Activated naive CD4-positive, alpha-beta T cell treated with Interleukin-2 at 50 U/mL for 16 hours (primary cell): ENCODE measurements at places on chromosomes 6 and 20.

DNA sequence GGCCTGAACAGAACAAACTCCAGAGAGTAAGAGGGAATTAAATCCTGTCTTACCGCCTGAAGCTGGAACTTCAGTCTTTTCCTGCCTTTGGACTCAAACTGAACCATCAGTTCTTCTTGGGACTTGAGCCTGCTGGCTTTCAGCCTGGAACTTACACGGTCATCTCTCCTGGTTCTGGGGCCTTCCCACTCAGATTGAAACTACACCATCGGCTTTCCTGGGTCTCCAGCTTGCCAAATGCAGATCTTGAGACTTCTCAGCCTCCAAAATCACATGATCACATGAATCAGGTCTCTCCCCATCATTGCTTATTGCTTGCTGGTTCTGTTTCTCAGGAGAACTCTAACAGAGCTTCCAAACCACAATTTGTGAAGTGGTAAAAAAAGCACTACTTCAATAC, 276.3 kb downstream of the KIF16B start:
- DNase-seq = no peak

GRCh38 chr6:150930841-150931240, 65.3 kb downstream of the MTHFD1L start:
- no peak for DNase-seq

GRCh38 chr6:154842833-154843232, 109.6 kb downstream of the SCAF8 start:
- no peak for DNase-seq

- no peak for DNase-seq
These were observed 30.6 kb downstream of the FAM229B start for GRCh38 chr6:112118034-112118433.

GRCh38 chr6:54768494-54768893, 78.1 kb upstream of the FAM83B start:
- DNase-seq = no peak

- no peak for DNase-seq
These were observed 60.6 kb upstream of the IL20RA start for GRCh38 chr6:137105375-137105774.

GRCh38 chr20:60649541-60649940, 602.5 kb upstream of the CDH4 start:
- no peak for DNase-seq

DNA sequence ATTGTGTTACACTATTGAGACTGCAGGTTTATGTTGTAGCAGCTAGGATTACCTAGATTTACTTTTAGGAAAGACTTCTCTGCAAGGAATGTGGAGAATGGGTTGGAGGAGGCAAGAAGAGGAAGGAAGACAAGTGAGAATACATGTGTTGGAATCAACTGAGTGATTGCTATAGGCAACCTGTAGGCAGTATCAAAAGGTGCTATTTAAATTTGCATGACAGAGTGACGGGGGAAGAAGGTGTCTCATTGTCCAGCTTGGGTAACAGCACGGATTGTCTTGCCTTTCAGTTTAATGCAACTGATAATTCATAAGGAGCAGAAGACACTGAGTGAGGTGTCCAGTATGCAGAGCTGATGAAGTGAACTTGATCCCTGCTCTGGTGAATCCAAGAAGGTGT, 19.4 kb downstream of the SERPINB9 start:
- DNase-seq = no peak

- no peak for DNase-seq
These were observed 51.5 kb upstream of the TMEM200A start for GRCh38 chr6:130314271-130314670.

DNA sequence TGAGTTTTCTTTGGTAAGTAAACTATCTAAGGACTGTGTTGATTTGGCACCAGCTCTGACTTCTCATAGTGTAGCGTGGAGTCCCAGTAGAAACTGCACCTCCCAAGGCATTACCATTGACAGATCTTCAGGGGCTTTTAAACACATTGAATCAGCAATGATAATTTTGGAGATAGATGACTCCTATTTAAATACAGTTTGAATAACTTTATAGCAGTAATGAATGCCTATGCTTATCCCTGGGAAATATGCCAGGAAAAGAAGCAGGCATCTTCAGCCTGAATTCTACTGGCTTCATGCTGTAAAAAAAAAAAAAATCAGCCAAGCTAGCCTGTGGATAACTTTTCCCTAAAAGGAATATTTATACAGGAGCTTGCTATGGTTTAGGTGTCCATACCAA, 895.9 kb downstream of the EYS start:
- DNase-seq = no peak

DNA sequence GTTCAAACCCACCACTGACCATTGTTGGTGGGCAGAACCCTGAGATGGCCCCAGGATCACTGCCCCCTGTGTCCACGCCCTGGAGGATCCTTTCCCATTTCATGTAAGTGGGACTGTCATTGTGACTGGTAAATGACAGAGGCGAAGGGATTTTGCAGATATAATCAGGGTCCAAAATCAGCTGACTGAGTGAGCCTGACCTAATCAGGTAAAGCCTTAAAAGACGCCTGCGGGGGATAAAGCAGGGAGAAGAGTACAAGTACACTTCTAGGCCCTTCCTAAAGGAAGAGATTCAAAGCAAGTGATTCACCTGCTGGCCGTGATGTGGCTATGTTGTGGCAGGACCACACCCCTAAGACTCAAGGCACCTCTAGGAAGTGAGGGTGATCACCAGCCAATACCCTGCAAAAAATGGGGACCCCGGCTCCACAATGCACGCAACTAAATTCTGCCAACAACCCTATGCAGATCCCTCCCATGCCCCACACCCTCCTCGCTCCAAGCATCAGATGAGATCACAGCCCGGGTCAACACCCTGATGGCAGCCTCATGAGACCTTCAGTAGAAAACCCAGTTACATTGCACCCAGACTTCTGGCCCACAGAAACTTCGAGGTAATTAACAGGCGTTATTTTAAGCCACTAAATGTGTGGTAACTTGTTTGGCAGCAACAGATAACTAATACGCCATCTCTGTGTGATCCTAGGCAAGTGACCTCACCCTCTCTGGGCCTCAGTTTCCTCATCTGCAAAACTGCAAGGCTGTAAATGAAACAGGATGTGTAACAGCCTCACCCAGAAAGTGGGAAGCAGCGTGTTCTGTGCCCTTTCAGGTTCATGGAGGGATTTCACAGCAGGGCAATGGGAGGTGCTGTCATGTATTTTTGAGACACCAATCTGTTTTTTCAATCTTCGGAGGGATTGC, 11.3 kb downstream of the PREX1 start:
- DNase-seq = no peak

GRCh38 chr6:93218096-93218495, 201.3 kb downstream of the EPHA7 start:
- DNase-seq = no peak

DNA sequence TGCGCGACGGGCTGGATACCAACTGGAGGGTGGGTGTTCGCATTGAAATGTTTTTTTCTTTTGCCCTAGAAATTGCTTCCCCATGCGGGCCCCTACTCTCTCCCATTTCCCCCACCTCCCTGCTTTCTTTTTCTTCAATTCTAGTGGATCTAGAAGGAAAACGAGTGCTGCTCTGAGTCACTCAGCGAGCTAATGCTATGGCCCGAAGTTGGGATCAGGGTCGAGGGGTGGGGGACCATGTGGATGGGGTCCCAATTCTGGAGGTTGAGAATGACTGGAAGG, 71.5 kb downstream of the SOX4 start:
- no peak for DNase-seq

- DNase-seq = no peak
These were observed 226.6 kb downstream of the HACE1 start for GRCh38 chr6:104633125-104633524.

DNA sequence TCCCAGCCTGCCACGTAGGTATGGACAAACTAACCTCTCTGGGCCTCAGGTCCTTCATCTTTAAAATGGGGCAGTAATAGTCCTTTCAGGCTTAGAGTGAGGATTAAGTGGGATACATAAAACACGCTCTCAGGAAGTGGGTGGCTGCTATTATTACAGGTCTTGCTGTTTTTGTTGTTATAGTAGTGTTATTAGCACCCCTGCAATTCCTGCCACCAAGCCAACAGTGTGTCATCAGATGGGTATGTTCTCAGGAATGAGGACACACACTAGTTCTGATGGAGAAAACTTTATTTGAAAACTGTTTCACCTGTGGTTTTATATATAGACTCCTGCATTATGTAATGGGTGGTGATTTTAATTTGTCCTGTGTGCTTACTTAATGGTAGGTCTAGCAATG, 131.7 kb downstream of the LRRC1 start:
- no peak for DNase-seq

DNA sequence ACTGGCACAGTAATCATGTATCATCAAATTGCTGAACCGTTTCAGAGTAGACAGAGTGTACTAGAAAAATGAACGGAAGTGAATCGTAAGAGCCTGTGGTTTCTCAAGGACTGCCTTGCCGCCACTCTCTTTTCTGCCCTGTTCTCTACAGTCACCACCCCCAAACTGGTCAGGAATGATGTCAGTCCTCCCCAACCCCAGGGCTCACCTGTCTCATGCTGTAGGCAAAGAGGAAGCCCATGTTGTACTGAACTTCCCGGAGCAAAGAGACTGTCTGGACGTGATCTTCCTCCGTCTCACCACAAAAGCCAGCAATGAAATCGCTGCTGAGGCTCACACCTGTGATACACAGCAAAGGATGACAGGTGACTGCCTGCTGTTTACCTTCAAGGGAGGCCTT, 31.0 kb downstream of the CDK5RAP1 start:
- DNase-seq = peak; percentile 64

- DNase-seq = no peak
These were observed 210.6 kb upstream of the CDYL start for GRCh38 chr6:4565301-4566250.

GRCh38 chr6:106502559-106502958, 126.7 kb downstream of the RTN4IP1 start:
- no peak for DNase-seq

GRCh38 chr6:143058987-143059386, 1.7 kb upstream of the AIG1 start:
- DNase-seq = no peak

DNA sequence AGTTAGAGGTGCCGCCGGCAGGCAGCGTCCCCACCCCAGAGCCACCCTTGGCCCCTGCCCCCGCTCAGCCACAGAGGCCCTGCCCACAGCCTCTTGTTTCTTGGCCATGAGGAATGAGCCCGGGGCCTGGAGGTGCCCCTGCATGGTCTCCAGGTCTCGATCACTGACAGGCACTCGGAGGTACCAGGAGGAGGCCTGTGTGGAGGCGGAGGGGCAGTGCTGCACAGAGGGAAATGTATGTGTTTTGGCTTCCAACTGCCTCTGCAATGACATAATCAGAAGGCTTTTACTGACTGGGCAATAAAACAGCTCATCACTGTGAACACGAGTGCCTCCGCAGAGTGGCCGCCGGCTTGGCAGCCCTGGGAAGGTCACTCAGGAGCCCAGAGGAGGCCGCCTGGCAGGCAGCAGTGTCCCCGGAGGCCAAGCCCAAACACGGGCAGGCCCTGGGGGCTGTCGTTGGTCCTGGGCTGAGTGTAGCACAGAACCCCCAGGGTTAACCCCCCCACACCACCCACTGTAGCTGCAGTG, 61.1 kb upstream of the GATA5 start:
- DNase-seq = no peak

GRCh38 chr20:6533351-6533750, 234.1 kb upstream of the BMP2 start:
- DNase-seq = no peak

GRCh38 chr6:137767911-137768690, 99.0 kb upstream of the TNFAIP3 start:
- DNase-seq = no peak

DNA sequence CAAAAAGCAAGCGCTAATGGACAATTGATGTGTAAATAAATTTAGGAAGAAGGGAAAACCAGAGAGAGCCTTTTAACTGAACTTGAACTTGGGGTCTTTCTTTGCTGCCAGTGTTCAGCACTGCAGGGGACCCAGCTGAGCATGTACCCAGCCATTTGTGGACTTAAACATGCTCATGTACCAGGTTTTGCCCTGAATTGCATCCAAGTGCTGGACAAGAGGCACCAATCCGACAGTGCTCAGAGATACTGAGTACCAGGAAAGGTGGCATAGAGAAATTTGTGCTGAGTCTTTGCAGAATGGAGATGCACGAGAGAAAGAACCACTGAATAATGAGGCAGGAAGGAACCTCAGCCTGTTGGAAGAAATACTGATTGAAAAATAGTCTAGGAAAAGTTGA, 16.0 kb downstream of the AKAP12 start:
- no peak for DNase-seq

GRCh38 chr6:137271245-137272183, 52.3 kb upstream of the IFNGR1 start:
- DNase-seq = no peak

DNA sequence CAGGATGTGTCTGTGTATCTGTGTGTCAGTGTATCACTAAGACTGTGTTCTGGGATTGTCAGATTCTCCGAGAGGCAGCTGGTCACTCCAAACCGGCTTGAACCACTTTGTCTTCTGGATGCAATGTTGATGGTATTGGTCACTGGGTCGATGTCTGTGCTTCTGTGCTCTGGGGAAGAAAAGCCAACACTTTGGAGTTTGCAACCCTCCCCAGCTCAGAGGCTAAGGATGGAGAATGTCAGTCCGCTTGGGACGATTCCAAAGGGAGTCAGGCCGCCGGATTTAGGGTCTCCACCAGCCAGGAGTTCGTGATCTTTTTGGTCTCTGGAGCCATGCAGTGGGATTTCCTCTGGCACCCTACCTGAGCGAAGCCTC, 5.2 kb downstream of the MAFB start:
- no peak for DNase-seq

DNA sequence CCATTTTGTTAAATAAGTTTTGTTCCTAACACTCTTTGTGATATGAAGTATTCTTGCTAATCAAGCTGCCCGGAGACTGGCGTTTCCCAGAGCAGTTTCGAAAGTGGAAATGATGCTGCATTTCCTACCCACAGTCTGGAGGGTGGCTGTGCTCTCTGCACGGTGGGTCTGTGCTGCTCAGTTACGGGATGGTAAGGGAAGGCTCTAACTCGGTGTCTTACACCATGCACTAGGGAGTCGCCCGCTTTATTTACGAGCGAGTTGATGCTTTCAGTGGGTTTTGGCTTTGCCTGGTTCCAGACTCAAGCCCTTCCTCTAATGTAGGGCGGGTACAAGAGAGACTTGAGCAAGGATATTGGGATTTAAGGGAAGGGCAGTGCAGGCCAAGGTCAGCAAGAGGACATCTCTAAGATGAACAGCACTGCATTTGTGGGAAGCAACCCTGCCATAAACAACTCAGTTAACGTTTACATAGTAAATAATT, 180.1 kb upstream of the AKAP12 start:
- DNase-seq = no peak

DNA sequence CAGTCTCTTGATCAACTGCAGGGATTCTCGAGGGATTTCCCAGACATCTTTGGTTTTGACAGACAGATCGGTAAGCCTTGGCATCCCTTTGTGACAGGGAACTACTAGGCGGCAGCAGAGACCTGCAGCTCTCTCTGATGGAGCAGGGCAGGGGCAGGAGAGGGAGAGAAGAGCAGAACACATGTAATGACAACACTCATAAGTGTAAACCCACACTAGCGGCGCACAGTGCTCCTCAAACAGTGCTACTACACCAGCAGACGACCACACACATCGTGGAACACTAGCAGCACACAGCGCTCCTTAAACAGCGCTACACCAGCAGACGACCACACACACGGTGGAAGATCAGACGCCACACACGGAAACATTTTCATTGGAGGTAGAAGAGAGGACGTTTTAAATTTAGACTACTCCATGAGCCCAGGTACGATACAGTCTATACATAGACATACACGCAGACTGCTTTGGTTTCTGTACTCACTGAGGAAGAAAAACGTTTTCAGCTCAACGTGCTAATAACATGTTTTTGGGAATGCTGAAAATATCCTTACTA, 94.5 kb upstream of the TRAF3IP2 start:
- DNase-seq = no peak
